Epithelial cell of proximal tubule (primary cell): ENCODE measurements at places on chromosomes 2 and 18. TPM values are rescaled to one million over a fixed set of nuclear protein-coding genes. Genes with fewer than 3 reads are reported as not detected.

GRCh38 chr18:49490246-49490762 lies 3.3 kb upstream of the C18orf32 start:
- DNase-seq, result no peak

- no peak for DNase-seq
These were observed 59.6 kb upstream of the REL start for GRCh38 chr2:60821587-60822302.

Gene HOXD4
- total RNA-seq, result 26.0 and 28.0 TPM in 2 replicates

DNA sequence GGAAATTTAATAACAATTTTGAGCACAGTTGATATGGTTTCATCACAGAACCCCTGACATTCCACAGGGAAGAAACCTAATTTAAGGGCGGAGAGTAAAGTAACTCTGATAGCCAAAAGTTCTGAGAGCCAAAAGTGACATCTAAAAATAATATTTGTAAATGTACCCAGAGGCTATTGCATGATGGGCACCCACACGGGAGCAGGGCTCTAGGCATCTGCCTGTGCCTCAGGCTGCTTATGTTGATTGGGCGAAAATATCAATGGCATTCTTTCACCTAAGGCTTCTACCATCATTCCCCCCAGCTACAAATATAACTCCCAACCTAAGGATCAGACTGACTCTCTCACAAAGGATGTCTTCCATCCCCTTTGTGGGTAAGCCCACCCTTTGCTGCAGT lies 54.1 kb upstream of the PTPRM start:
- no peak for DNase-seq

Gene LOXHD1
- not detected in 2 replicates for total RNA-seq
